NCI-H2227 treated with DMSO at 0.1 percent for 48 hours (cell line): ENCODE measurements at places on chromosomes 16 and 17.

- DNase-seq, result no peak
These were observed 61.4 kb upstream of the PLCG2 start for GRCh38 chr16:81717662-81718189.

DNA sequence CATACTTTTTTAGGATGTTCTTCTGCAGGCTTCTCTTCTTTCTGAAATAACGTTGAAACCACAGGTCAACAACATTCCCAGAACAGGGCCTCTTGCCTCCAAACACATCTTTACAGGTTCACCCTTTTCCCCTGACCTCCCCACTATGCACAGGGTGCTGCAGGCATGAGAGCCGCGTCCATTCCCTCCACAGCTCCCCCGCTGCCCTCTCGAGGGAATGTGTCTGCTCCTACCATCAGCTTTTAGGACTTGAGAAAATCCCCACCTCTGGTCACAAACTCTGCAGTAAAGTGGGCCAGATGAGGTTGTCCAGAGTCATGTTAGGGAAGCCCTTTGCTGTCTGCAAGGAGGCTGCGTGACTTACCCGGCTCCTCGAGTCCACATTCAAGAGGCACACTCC, 30.5 kb downstream of the DUSP14 start:
- no peak for DNase-seq

GRCh38 chr17:17511881-17512858, 16.0 kb upstream of the RASD1 start:
- no peak for DNase-seq

DNA sequence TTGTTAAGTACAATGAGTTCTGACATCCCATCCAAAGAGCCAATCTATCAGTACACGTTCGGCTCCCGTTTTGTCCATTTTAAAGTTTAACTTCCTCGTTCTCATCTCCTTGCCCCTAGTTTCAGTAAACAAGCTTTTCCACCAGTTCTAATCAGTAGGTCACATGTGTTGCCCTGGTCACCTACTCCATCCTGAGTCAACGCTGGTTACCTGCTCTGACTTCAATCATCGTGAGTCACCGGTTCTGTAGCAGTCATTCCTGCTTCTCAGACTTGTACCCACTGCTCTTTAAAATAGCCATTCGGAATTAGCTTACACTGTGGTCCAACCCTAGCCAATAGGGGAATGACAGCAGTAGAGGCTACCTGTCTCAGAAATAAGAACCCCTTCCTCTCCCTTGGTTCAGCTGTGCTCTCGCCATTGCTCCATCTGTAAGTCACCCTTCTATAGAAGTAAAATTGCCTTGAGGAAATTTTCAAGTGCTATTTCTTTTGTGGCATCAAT, 191.0 kb downstream of the CPPED1 start:
- DNase-seq, result no peak

DNA sequence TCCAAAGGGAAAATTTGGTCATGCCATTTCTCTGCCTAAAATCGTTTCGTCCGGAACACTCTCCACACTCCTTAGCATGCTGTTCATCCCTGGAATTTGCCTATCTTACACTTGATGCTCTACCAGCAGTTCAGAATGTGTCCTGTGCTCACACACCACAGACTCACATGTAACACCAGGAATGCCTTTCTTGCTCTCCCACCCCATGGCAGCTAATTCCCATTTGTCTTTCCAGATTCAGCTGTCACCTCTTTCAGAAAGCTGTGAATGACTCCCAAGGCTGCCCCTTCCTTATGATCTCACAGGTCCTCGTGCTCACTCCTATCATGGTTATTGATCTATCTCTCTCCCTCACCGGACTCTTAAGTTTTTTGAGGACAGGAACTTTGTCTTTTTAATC, 38.1 kb downstream of the HYDIN start:
- no peak for DNase-seq

- peak; percentile 58 for DNase-seq
These were observed 257.1 kb downstream of the FTO start for GRCh38 chr16:53960954-53961616.

DNA sequence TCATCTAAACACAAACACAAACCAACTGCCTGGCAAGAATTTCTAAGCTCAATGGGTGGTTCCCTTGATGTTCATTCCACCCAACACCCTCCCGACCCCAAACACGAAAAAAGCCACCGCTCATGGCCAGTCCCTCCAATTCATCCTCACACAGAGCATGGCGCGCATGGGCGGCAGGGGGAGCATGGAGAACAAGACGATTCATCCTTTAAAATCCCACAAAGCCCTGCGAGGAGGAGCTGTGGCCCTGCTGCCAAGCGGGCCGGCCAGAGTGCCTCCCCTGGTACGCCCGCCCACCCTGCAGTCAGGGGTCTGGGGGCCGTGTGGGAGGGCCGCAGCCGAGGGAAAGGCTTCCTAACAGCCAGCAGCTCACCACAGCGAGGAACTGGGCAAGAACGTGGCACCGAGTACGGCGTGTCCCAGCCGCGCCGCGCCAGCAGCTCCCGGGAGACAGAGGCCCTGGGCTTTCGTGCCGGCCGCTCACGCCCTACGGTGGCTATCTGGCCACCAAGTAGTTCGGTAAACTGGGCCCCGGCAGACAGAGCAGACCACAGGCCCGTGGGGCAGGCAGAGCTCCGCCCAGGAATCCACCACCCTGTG, 60.9 kb downstream of the KLHDC4 start:
- no peak for DNase-seq

GRCh38 chr17:51951741-51952140, 206.8 kb downstream of the CA10 start:
- DNase-seq, result no peak
